Stimulated activated CD4-positive, alpha-beta T cell treated with anti-CD3 and anti-CD28 coated beads, TNF-alpha, amount 100 ng/mL, for 4 hours (primary cell): ENCODE measurements at places on chromosomes 3 and 15.

- DNase-seq: no peak
These were observed 7.6 kb downstream of the ANXA2 start for GRCh38 chr15:60390231-60390630.

- DNase-seq: no peak
These were observed 162.4 kb upstream of the CFAP20DC start for GRCh38 chr3:59212128-59212779.

DNA sequence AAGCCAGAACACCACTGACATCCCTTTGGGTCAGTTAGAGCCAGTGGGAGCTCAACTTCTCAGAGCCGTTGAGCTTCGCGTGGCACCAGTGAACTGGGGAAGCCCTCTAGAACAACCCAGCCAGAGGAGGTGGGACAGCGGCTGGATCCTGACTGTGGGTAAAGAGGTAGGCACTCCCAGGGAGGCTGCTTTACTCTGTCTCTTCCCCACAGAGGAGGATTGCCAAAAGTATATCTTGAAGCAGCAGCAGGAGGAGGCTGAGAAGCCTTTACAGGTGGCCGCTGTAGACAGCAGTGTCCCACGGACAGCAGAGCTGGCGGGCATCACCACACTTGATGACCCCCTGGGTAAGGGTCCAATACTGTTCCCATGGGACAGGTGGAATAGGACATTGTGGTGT lies 1.2 kb downstream of the MYD88 start:
- no peak for DNase-seq

DNA sequence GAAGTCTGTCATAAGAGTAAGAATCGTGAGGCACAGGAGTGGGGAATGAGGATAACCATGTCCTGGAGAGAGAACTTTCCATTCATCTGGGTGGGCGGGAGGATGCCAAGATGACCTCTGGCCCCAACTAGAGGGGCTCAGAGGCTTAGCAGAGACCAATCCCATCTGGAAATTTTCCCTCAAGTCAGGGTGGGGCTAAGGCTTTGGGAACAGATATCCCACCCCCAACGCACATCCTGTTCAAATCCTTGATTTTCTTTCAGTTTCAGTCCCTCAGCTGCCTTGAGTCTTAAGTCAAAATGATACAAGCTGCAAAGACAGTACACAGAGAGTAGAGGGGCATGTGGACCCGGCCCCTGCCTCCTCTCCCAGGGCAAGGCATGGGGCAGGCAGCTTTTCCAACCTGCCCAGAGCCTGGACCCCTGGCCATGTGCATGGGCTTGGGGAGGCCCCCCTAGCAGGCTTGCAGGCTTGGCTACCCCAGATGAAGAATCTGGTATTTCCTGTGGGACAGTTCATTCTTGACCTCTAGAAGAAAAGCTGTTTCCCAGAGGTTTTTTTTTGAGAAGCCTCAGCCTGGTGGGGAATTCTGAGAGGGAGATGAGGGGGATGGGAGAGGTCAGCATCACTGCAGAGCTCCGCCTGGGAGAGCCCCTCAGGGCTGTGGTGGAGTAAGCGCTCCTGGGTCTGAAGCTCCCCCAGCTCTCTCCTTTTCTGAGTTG lies 109.7 kb upstream of the HACD2 start:
- no peak for DNase-seq
